Activated naive CD4-positive, alpha-beta T cell treated with anti-CD3 and anti-CD28 coated beads for 36 hours (primary cell): ENCODE measurements at places on chromosomes 12 and 14.

GRCh38 chr12:92814584-92814983, 111.8 kb downstream of the PLEKHG7 start:
- no peak for DNase-seq

GRCh38 chr14:21796916-21797315, 123.3 kb upstream of the OR4E1 start:
- peak; percentile 57 for DNase-seq

DNA sequence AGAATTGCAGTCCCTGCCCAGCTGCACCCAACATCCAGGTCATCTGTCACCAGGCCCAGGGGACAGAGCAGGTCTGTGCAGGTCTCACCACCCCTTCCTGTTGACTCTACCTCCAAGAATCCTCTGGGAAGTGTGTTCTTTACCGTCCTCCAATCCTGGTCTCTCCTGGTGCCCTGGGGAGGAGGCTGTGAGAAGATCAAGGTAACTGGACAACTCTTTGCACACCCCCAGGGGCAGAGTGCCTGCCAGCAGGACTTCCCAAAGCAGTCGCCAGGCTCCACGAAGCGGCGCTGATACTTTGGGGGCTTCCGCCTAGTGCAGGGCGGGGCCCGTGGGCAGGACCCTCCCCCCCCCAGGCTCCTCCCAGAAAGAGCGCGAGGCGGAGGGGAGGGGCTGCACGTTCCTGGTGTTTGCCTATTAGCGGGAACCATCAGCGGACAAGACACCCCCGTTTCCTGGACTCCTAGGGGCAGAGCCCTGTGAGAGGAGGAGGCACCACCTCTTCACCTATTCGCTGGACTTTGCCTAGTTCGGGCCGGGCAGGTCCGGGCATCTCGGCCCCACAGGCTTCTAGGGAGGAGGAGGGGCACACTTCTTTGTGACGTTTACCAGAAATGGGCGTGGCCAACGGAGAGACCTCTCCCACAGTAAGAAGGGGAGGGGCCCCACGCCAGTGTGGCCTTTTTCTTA, 918.0 kb downstream of the AACS start:
- peak; percentile 9 for DNase-seq

DNA sequence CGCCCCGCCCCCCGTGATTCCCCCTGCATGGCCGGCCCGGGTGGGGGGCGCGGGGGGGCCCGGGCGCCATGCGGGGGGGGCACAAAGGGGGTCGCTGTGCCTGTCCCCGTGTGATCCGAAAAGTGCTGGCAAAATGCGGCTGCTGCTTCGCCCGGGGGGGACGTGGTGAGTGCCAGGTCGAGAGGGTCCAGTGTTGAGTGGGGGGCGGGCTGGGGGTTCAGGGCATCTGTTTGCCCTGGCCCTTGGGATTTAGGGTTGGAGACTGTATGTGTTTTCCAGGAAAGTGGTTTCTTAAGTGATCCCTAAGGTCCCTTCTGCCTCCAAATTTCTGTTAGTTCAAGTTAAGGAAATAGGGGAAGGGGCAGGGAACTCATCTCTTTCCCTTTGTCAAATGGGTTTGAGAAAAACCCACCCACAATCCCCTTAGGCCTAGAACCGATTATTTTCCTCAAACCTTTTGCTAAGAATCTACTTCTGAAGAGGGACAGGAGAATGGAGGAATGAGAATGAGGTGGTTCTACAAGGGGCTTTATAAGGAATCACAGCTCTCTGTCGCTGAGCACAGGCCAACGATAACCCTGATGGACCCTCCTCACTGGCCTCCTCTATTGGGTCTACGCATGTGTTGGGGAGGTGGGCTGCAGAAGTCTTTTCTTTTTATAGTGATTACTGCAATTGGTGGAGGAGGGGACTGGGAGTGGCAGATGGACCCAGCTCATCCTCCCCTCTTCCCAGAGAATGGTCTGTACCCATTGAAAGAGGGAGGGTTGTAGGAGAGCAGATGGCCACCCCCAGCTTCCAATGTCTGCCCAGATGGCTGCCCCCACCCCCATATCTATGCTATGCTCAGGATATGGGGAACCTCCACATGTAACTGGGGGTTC, 834 bp downstream of the ARHGEF25 start:
- no peak for DNase-seq

DNA sequence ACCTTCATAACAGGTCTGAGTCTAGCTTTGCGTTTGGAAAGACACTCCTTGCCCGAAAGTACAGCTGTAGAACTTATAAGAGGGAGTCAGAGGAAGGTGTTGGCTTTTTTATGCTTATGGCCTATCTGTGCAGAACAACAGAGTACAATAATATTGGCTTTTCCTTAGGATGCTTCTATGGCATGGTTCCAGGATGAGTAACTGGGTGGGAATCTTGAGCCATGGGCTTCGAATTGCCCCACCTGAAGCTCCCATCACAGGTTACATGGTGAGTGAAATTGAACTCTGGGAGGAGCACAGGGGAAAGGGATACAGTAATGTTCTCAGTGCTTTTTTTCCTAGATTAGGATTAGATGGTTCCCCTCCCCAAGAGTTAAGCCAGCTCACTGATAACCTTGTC, 13.0 kb downstream of the PARP2 start:
- no peak for DNase-seq

- DNase-seq = no peak
These were observed 179.9 kb downstream of the PTPN11 start for GRCh38 chr12:112598626-112599025.

- no peak for DNase-seq
These were observed 274.0 kb downstream of the NOVA1 start for GRCh38 chr14:26323869-26324268.

DNA sequence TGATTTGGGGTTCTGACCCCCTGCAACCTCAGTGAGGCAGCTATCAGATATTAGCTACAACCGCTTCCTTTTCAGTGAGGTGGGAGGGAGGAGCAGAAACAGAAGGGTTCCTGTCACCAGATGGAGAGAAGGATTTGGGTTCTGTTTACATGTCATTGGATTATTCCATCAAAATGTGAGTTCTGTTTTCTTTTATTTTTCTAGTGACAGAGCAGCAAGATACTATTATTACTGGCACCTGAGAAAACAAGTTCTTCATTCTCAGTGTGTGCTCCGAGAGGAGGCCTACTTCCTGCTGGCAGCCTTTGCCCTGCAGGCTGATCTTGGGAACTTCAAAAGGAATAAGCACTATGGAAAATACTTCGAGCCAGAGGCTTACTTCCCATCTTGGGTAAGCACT, 52.8 kb downstream of the FRMD6 start:
- no peak for DNase-seq

- DNase-seq = no peak
These were observed 4.5 kb upstream of the RFC5 start for GRCh38 chr12:118011961-118012360.

GRCh38 chr14:68621400-68622365, 171.2 kb downstream of the ZFP36L1 start:
- DNase-seq = no peak

GRCh38 chr14:25252793-25253192, 202.8 kb upstream of the STXBP6 start:
- no peak for DNase-seq
